ENCODE measurements at places on chromosomes 5 and 9.

DNA sequence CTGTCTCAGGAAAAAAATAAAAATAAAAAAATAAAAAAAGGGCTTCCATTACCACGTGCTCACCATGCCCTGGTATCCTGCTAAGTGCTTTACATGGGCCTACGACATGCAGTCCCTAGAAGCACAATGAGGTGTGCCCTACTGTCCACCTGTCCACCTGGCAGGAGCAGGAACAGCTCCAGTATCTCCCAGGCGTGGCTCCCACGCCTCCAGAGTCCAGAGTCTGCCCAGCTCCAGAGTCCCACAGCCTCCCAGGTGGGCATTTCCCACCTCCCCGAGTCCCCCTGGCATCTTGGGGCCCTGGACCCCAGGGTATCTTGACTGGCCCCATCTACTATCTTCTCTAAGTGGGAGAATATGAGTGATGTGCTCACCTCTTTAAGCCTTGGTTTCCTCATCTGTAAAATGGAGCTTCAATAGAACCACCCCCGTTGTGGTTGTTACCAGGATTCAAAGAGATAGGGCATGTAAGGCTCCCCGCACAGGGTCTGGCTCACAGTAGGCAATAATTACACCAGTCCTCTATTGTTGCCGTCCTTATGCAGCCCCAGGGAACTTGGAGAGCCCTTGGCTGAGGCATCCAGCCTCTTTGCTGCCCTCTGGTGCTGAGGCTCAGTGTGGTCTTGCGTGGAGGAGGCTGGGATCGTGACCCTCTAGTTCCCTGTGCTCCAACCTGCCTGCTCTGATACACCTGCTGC, 8.9 kb downstream of the CXCL14 start:
- H3K4me3 ChIP-seq: no peak overlapping the region
- H3K4me1 ChIP-seq: no peaks in the 10 kb centered on the region
- no peak overlapping the region for H3K27ac ChIP-seq
- peak; percentile 54 for DNase-seq
- no peaks in the 10 kb centered on the region for H3K27me3 ChIP-seq
- H3K36me3 ChIP-seq: no peaks in the 10 kb centered on the region

GRCh38 chr5:14908172-14908571, 36.6 kb upstream of the ANKH start:
- H3K4me3 ChIP-seq: no peak overlapping the region
- no peak for DNase-seq
- H3K27ac ChIP-seq: no peak overlapping the region
- no peaks in the 10 kb centered on the region for H3K4me1 ChIP-seq

GRCh38 chr9:114902786-114903524, 27.4 kb downstream of the TNFSF8 start:
- H3K4me3 ChIP-seq: no peak overlapping the region
- DNase-seq: no peak
- no peaks in the 10 kb centered on the region for H3K4me1 ChIP-seq
- H3K27me3 ChIP-seq: no peaks in the 10 kb centered on the region
- no peaks in the 10 kb centered on the region for H3K36me3 ChIP-seq

DNA sequence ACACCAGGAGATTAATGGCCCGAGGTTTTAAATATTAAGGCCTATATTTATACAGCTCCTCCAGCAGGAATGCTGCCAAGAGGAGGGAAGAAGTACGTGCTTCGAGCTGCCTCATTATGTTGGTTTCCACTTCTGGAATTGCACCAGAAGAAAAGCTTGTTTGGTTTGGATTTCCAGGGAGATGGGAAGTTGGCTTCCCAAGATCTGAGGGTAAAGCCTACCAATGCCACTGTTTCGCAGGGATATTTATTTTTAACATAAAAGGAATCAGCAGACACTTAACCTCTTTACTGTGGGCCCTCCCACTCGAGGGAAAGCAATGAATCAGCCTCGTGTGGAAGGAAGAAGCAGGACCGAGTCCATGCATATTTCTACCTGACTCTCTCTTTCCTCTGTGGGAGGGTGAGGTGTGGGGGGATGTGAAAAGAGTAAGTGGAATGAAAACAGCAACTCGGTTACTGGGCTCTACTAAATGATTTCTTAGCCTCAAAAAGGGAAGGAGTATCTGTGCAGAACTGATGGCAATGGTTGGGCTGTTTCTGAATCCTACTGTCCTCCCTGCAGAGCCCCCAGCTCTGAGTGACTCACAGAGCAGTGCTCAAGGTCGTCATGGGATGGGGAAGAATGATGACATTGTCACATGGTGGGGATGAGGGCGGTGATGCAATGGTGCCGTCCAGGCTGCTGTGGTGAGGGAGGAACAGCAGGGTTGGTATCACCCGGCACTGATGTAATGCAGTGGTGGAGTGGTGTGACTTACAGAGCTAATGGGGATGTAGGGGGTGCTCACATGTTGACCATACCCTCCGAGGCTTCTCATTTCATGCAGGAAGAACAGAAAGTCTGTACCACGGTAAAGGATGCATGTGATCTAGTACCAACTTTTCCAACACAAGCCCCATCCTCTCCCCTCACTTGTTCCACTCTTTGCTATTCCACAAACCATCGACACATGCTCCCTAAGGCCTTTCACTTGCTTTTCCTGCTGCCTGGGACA, 215.0 kb upstream of the PANK3 start:
- no peaks in the 10 kb centered on the region for H3K36me3 ChIP-seq
- H3K27me3 ChIP-seq: no peaks in the 10 kb centered on the region
- no peaks in the 10 kb centered on the region for H3K4me1 ChIP-seq

DNA sequence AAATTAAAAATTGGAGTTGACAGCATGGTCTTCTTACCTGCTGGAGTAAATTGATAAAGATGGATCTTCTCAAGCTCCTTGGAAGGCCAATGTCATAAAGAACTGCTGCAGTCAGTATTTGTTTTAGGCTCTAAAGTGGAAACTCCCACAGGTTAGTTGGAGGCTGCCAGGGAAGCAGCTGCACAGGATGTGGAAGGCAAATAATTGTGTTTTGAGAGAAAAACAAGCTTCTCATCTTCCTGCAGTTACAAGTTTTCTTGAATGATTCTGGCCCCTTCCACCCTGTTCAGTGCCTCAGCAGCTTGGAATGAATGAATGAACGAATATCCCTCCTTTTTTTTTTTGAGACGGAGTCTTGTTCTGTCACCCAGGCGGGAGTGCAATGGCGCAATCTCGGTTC, 13.9 kb downstream of the MROH2B start:
- H3K36me3 ChIP-seq: no peaks in the 10 kb centered on the region
- no peak overlapping the region for H3K27ac ChIP-seq
- no peak for DNase-seq
- H3K4me3 ChIP-seq: no peak overlapping the region
- H3K4me1 ChIP-seq: no peaks in the 10 kb centered on the region
- H3K27me3 ChIP-seq: no peaks in the 10 kb centered on the region

GRCh38 chr5:174425964-174426290, 298.5 kb upstream of the MSX2 start:
- no peak for DNase-seq
- H3K4me3 ChIP-seq: no peak overlapping the region
- H3K36me3 ChIP-seq: no peaks in the 10 kb centered on the region
- H3K27ac ChIP-seq: no peak overlapping the region
- H3K4me1 ChIP-seq: peaks cover 13% of the 10 kb centered on the region
- no peaks in the 10 kb centered on the region for H3K27me3 ChIP-seq

DNA sequence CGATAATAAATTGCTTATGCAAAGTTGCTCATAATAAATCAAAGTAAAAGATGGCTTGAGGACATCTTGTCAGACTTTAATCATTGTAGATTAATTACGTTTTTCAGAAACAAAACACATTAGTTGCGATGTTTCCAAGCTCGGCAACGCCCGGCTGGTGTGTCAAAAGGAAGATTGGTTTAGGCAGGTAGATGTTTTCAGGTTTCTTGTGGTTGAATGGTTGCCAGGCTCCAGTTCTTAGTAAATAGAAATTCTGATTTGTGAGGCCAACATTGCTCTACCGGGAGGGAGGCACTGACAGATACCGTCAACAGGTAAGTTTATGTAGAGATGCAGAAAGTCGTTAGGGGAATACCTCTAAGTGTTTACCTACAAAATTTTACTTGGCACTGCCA, 280.3 kb downstream of the NPR3 start:
- H3K4me1 ChIP-seq: no peaks in the 10 kb centered on the region
- no peaks in the 10 kb centered on the region for H3K36me3 ChIP-seq
- no peaks in the 10 kb centered on the region for H3K27me3 ChIP-seq
- no peak overlapping the region for H3K4me3 ChIP-seq

DNA sequence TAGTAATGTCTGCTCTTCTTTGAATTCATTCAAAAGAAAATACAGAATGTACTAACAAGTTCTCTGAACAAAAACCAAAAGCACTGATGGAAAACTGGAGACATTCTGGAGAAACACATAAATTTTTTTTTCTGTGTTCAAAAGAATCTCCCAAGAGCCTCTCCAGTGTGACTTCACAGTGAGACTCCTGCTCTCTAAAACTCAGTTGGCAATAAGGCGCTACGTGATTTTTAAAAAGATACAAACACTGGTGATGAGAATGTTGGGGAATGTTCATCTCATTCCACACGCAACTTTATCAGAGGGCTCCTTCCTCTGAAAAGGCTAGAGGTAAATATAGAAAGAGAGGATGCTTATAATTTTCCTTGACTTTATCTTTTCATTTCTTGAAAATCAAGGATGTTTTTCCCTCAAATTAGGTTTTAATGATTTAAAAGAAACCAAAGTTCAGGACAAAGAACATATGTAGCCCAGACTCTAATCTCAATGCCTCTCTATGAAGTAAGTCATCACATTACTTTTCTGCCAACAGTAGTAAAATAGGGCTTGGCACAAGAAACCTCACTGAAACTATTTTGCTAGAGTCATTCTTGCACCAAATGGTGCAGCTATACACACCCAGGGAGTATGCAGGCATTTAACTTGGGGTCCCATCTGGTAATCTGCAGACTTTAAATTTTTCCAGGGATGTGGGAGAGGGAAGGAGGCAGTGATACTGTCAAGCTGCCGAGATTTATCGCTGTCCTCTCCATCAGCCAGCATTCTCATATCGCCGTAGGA, 12.9 kb upstream of the AOPEP start:
- H3K36me3 ChIP-seq: no peaks in the 10 kb centered on the region
- no peak overlapping the region for H3K27ac ChIP-seq
- no peaks in the 10 kb centered on the region for H3K27me3 ChIP-seq
- no peak overlapping the region for H3K4me3 ChIP-seq

All from lung (tissue), 17 donors.